ENCODE measurements at places on chromosomes 3 and 15.

DNA sequence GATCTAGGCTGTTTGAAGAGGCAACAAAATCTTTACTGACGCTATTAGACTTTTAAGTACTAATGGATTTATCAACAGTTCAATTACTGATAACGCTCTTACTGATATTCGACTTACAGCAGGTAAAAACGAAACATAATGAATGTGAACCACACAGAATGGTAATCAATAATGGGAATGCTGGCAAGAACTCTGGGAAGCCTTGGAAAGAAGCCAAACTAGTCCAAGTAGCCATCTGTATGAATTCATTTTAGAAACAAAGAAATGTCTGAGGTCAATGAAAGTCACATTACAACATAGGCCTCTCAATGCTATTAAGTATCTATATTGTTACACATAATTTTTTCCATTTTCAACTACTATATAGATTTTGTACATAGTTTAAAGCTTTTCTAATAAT, 130.0 kb downstream of the DMXL2 start:
- DNase-seq, result no peak

DNA sequence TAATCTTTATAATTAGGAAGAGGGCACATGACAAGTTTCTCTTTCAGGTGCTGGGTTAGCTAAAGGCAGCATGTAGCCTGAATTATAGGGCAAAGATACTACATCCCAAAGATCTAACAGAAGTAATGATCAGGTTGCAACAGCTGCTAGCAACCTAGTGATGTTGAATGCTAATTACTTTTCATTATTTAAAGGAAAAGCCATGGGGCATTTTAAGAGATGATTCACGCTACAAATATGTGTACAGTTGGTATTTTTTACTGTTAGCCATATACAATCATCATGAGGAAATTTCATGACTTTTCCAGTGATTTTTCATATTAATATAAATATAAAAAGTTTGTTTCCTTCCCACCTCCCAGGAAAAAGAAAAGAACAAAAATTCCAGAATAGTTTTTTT, 43.0 kb downstream of the NEK10 start:
- DNase-seq, result no peak

DNA sequence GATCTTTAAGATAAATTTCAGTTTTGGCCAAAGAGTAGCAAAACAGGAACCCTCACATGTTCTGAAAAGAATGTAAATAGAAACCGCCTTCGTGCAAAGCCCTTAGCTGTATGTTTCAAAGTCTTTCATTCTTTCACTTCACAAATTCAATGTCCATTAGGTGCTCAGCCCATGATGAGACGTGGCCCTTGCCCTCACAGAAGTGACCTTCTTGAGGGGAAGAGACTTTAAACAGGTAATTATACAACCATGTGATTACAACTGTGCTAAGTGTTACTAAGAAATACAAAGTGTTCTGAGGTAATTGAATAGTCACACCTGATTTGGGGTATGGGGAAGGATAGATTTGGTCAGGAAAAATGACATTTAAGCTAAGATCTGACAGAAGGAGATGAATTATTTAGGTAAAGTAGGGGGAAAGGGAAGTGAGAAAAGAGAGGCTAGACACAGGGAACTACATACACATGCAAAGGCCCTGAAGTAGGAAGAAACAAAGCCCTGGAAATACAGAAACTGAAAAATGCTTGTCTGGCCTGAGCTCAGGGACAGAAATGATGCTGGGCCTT, 19.6 kb downstream of the HSPBAP1 start:
- DNase-seq, result no peak

GRCh38 chr3:140595295-140595694, 82.6 kb upstream of the TRIM42 start:
- DNase-seq, result no peak

DNA sequence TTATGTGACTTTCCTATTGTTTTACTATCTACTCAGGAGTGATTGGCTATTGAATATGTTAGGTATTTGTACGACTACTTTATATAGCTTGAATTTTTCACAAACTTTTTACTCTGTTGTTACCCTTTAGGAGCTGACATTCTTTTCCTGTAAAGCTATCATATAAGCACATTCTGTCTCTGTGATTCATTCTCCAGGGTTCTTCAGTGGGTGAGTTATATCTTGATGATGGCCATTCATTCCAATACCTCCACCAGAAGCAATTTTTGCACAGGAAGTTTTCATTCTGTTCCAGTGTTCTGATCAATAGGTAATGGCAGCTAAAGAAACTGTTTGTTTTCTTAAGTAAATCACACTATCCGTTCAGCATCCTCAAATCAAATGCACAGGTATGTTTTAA, 10.1 kb upstream of the CAPN3 start:
- DNase-seq, result no peak

- no peak for DNase-seq
Measured at GRCh38 chr3:160837394-160837980, 81.5 kb downstream of the PPM1L start.

DNA sequence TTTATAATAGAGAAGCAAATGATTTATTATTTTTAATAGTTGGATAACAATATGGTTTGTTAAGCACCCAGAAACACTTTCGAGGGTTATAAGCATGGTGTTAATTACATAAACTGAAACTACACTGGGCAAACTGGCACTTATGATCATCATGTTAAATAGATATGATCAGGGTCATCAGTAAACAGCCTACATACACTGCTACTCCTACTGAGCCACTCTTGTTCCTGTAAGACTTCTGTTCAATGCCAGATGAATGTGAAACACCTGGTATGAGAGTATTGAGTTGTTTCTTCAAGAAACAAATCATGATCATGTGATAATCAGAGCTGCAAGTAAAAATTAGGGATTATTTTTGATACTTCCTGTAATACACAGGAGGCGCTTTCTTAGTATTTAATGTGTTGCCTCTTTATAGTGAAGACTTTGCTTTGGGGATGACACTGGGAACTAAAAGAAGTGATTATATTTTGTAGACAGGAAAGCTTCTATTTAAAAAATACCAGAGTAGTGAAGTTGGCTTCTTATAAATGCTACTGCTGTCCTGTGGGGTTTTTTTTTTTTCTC, 32.3 kb upstream of the UTS2B start:
- DNase-seq, result no peak

DNA sequence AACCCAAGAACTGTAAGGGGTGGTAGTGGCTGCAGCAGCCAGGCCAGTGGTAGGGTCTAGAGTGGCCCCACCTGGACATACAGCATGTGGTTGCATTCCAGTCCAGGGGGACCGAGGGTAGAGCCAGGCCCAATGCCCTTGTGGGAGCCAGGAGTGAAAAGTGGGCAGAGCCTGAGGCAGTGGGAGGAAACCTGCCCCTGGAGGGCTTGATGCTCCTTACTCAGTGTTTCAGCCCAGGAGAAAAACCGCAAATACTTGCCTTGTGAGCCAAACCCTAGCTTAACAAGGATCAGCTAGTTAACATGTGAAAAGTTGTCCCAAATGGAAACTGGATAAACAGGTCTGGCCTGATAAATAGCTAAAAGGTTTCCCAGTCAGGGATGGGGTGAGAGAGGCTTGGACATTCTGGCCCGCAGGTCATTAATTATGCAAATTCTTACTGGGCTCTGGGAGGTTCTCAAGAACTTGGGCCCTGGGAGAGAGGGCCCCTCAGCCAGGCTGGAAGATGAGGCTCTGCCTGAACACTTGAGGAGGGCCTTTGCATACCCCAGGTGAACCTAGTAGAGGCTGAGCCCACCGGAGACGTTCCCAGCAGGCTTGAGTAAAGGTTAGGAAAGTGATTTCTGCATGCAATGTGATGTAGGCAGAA, 222.1 kb downstream of the THSD4 start:
- DNase-seq, result no peak

DNA sequence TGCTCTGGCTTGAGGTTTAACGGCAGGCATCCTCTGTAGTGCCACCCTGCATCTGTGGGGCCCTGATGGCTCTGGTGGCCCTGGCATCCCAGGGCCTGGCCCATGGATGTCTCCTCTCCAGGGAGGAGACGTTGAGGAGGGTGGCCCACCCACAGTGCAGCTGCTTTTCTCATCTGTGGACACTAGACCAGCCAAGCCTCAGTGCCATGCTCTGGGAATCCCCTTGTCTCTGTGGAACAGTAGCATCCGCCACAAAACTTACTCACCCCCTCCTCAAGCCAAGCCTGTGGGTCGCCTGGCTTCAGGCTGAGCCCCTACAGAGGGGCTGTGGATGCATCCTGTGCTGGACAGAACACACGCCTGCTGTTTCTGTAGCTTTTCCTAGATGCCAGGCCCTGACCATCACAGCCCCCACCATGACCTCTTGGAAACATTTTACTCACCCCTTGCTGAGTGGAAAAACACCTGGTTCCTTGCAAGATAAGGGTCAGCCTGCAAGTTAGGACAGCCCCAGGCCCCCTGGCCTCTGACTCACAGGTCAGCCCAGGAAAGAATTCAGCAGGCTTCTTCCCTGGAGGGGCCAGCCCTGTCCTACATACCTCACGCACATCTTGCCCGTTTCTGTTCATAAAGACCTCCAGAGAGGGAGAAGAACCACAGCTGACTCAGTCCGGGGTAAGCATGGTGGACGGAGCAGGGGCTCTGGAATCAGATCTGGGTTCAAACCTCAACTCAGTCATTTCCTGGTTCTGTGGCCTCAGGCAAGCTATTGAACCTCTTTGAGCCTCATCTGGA, 19.0 kb downstream of the PAK6 start:
- no peak for DNase-seq

GRCh38 chr15:27683121-27683520, 416.0 kb downstream of the OCA2 start:
- no peak for DNase-seq

DNA sequence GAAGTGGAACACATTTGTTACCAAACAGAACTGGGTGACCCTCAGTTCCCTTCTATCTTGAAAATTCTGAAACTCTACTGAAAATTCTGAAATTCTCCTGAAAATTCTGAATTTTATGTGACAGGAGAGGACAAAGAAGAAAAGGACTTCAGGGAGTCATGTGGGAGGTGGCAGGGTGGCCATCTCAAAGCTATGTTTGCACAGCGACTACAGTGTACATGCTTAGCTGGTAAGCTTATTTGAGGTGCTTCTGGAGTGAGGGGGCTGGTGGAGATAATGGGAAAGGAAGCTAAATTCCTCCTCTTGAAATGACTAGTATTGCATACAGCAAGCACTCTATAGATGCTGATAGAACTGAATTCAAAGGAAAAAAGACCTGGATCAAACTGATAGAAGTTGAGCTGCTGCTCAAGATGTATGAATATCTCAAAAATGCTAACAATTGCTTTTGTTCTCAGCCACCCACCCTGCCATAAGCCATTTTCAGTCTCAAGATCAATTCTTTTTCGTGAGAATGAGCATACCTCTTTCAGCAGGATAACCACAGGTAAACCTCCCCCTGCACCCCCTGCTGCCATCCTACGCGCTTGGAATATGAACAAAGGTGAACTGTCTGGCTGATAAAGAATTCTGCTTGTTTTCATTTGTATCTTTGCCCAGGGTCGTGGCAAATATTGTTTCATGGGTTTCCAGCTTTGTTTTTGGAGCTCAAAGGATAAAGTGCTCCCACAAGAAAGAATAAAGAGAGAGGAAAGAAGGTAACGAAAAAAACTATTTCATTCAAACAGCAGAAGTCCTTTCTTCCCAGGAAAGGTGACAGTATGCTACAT, 16.6 kb upstream of the ARHGEF3 start:
- no peak for DNase-seq

All from SK-N-SH (cell line).